ENCODE measurements at places on chromosomes 5 and 9.

- no peak for DNase-seq
Observed at GRCh38 chr5:34005211-34005610, 2.6 kb downstream of the AMACR start.

- peak; percentile 70 for DNase-seq
Observed at GRCh38 chr5:36507332-36507952, 99.0 kb upstream of the SLC1A3 start.

- no peak for DNase-seq
Observed at GRCh38 chr5:11780641-11781345, 123.5 kb downstream of the CTNND2 start.

DNA sequence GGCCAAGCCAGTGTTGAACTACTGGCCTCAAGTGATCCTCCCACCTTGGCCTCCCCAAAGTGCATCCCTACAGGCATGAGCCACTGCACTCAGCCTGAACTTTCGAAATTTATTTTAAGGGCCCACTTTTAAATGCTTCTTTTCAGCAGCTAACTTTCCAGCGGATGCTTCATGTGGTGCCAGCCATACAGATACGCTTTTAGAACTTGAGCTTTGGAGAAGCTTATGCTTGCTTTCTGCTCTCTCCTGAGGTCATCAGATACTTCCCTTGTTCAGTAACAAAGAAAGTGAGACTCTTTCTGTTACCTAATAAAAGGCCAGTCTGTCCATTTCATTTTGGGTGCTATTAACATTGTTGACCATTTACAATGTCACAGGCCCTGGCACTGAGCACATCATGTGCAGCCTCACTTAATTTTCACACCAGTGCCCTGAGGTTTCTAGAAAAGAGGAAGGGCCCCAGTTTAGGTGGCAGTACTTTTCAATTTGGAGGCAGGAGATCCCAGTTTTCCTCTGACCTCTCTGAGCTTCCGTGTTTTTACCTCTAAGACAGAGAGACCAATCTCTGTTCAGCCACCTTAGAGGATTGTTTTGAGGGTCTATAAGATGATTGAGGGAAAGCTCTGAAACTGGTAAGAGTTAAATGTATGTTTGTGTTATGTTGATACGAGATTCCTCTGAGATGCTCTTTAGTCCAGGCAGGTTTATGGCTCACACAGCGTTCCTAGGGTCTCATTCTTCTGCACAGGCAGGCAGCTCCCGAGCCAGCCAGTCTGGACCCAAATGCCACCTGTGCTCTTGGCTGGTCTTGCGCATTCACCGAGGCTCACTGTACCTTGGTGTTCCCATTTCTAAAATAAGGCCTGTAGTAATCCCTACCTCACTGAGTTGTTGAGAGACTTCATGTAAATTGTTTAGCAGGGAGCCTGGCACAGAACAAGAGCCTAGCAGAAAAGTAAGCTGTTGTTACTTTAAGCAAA lies 4.4 kb downstream of the ABL1 start:
- no peak for DNase-seq

DNA sequence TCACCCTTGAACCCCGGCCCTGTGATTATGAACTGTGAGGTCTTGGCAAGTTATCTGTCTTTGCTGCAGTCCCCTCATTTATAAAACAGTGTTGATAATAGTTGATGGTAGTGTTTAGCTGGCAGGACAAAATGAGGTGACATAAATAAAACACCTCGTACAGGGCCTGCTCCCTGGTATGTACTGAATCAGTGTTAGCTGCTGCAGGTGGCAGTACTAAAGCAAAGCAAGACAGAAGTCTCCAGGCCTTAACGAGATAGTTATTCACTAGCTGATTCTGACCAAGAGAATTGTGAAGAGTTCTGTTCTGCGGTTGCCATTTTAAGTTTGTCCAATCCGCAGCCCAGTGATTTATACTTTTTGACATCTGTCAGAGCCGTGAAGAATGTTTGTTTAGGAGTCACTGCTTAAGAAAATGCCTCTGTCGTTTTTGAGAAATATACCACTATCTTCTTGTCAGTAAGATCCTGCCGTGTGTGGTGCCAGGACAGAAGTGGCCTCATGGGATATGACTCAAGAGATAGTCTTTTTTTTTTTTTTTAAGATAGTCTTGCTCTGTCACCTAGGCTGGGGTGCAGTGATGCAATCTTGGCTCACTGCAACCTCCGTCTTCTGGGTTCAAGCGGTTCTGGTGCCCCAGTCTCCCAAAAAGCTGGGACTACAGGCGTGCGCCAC lies 75.9 kb downstream of the KDM4C start:
- no peak for DNase-seq

- no peak for DNase-seq
Observed at GRCh38 chr9:122386311-122386872, 15.6 kb downstream of the PTGS1 start.

- no peak for DNase-seq
Observed at GRCh38 chr5:151113651-151114050, 32.8 kb upstream of the TNIP1 start.

DNA sequence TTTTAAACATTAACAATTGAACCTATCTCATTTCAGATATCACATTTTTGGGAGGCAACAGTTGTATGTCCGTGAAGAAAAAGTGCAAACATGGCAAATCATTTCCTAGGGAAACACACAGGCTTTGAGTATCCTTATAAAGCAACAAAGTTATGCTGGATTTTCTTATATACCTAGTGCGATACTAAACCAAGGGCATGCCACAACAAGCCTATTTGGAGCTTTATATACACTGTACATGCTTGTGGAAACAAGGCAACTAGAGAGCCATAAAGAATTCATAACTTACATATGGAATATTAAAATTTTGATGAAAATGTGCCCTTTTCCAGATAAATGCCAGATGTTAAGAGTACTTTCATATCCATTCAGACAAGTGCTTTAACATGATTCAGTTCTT lies 191.4 kb downstream of the DCP2 start:
- no peak for DNase-seq

DNA sequence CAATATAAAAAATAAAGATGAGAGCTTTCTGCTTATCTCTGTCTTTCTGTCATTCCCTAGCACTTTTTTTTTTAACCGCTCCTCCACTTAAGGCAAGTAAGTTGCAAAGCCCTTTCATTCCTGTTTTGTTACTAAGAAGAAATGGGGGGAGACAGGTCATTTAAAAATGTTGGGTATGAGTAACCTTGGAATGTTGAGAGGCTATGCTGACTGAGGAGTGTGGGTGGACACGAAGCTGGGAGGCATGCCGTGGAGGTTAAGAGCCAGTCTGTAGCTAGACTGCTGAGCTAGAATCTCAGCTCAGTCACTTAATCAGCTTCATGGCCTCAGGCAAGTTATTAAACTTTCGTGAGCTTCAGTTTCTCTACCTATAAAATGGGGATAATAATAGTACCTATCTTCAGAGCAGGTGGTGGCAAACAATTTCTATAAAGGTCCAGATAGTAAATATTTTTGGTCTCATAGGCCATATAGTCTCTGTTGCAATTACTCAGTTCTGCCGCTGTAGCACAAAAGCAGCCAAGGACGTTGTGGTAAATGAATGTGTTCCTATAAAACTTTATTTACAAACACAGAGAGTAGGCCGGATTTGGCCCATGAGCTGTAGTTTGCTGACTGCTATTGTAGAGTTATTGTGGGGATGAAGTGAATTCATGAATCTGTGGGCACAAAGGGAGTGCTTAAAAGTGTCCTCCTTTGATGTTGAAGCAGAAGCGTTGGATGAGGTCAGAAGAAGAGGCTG lies 220.0 kb downstream of the GABBR2 start:
- DNase-seq: no peak

GRCh38 chr5:131160134-131160533 lies 4.9 kb downstream of the HINT1 start:
- no peak for DNase-seq

DNA sequence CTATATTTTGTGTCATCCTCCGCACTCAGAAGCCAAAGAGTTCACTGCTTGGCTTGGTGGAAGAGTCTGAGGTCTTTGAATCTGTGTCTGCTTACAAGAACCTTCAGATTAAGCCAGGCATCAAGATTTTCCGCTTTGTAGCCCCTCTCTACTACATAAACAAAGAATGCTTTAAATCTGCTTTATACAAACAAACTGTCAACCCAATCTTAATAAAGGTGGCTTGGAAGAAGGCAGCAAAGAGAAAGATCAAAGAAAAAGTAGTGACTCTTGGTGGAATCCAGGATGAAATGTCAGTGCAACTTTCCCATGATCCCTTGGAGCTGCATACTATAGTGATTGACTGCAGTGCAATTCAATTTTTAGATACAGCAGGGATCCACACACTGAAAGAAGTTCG lies 19.2 kb downstream of the TIGD6 start:
- DNase-seq: no peak

DNA sequence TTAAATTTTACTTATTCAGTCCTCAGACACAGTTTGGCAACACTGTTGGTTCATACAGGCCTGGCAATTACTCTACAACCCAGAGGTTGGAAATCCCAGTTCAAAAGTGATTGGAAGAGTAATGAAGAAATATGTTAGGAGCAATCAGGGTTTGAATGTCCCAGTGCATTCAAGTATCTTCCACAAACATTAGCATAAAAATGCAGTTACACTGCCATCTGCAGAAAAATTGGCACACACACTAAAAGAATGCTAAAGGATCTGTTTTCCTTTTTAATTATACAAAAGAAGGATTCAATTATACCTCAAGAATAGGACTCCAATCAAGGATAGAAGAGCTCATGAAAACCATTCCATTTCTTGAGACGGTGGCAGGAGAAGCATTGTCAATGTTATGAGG lies 130.2 kb downstream of the DNAH5 start:
- DNase-seq: no peak

GRCh38 chr5:44983006-44983405 lies 174.3 kb downstream of the MRPS30 start:
- no peak for DNase-seq

- DNase-seq: no peak
Observed at GRCh38 chr9:116468793-116469527, 218.1 kb upstream of the TRIM32 start.

DNA sequence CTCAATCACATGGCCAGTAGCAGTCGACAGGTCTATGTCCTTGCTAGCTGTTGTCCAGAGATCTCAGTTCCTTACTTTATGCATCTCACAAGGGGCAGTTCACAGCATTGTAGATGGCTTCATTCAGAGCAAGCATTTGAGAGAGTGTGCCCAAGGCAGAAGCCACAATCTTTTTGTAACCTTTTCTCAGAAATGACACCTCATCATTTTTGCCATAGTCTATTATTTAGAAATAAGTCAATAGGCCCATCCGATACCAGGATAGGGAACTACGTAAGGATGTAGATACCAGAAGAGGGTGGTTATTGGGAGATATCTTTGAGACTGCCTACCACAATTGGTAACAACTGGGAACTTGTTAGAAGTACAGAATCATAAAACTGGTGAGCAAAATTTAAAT lies 37.1 kb downstream of the LURAP1L start:
- no peak for DNase-seq

All from SHP77 (cell line).